Stomach (tissue), 19 donors: ENCODE measurements at places on chromosomes 11 and 22. TPM values are rescaled to one million over a fixed set of nuclear protein-coding genes. Genes with fewer than 3 reads are reported as not detected.

The STK33 gene
- 4.7 TPM for polyA plus RNA-seq

The OR52E8 gene
- not detected for polyA plus RNA-seq

The MPEG1 gene
- polyA plus RNA-seq = 5.2 TPM

The KIF18A gene
- polyA plus RNA-seq = 0.75 TPM

The MYO18B gene
- 0.75 TPM for polyA plus RNA-seq

The ROBO3 gene
- polyA plus RNA-seq = 2.4 TPM

The OR8A1 gene
- not detected for polyA plus RNA-seq

The ESRRA gene
- 86.6 TPM for polyA plus RNA-seq

The SLC43A1 gene
- polyA plus RNA-seq = 19.7 TPM

The SYT13 gene
- polyA plus RNA-seq = 2.2 TPM

The ZNRD2 gene
- 49.6 TPM for polyA plus RNA-seq

The CALCB gene
- not detected for polyA plus RNA-seq

The KCNE3 gene
- polyA plus RNA-seq = 14.4 TPM

The GPR83 gene
- polyA plus RNA-seq = not detected

The MPPED1 gene
- polyA plus RNA-seq = 0.61 TPM

The RGL4 gene
- polyA plus RNA-seq = 2.9 TPM
